ENCODE measurements at places on chromosomes 6 and 20.

- DNase-seq = no peak
Measured at GRCh38 chr6:12956991-12957320, 240.4 kb downstream of the PHACTR1 start.

GRCh38 chr6:4466769-4467480, 309.3 kb upstream of the CDYL start:
- no peak for DNase-seq

DNA sequence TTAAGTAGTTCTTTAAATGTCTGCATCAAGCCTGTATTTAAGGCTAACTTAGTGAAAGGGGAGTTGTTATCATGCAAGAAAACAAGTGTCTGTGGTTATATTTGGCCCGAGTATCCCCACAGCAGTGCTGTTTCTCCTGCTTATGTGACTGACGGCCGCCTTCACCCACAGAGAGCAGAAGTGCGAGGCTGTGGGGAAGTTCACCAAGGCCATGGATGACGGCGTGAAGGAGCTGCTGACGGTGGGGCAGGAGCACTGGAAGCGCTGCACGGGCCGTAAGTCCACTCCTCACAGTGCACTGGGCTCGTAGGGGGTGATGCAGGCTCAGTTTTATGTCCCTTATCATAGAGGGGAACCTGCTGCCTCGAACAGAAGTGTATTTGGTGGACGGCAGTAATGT, 53.2 kb upstream of the SYNJ2 start:
- peak; percentile 80 for DNase-seq

DNA sequence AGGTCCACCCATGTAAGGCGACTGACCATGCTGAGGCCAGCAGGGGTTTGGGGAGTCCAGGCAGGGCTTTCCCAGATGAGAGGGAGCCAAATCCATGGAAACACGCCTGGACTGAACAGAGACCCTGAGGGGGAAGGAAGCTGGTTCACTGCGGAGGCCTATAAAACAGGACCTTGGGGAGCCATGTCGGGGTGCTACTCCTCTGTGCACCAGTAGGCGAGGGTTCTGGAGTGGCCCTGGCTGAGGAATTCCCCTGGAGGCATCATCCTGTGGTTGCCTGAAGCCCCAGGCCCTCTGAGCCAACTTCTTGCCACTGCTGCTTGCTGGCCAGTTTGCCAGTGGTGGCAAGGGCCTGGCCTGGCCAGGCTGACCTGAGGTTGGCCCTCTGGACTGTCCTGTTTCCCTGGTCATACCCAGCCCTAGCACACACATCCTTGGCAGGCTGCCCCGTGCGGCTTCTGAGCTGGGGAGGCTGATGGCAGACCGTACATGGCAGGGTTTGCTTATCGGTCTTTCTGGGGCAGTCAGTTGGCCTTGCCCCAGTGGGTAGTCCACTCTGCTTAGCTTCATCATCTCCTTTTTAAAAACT, 2.2 kb upstream of the LRRN4 start:
- no peak for DNase-seq

DNA sequence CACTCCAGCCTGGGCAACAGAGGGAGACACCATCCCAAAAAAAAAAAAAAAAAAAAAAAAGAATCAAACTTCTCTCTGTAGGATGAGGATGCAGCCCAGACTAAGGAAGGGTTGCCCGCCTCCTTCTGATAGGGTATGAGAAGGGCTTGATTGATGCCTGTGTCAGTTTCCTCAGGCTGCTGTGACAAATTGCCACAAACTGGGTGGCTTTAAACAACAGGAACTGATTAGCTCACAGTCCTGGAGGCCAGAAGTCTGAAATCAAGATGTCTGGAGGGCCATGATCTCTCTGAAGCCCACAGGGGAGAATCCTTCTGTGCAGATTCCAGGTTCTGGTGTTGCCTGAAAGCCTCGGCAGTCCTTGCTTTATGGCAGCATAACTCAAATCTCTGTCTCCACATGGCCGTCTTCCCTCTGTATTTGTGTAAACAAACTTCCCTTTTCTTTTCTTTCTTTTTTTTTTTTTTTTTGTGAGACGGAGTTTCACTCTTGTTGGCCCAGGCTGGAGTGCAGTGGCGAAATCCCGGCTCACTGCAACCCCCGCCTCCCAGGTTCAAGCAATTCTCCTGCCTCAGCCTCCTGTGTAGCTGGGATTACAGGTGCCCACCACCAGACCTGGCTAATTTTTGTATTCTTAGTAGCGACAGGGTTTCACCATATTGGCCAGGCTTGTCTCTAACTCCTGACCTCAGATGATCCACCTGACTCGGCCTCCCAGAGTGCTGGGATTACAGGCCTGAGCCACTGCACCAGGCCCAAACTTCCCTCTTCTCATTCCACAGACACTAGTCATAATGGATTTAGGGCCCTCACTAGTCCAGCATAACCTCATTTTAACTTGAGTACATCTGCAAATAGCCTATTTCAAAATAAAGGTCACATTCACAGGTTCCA, 11.2 kb upstream of the CDK19 start:
- DNase-seq = peak; percentile 84

- DNase-seq = no peak
Measured at GRCh38 chr20:38825901-38826625, 20.6 kb downstream of the PPP1R16B start.

- no peak for DNase-seq
Measured at GRCh38 chr6:135870722-135871121, 19.2 kb downstream of the PDE7B start.

GRCh38 chr6:56650191-56650590, 7.5 kb upstream of the DST start:
- no peak for DNase-seq

- no peak for DNase-seq
Measured at GRCh38 chr6:85461798-85462170, 11.9 kb downstream of the NT5E start.

DNA sequence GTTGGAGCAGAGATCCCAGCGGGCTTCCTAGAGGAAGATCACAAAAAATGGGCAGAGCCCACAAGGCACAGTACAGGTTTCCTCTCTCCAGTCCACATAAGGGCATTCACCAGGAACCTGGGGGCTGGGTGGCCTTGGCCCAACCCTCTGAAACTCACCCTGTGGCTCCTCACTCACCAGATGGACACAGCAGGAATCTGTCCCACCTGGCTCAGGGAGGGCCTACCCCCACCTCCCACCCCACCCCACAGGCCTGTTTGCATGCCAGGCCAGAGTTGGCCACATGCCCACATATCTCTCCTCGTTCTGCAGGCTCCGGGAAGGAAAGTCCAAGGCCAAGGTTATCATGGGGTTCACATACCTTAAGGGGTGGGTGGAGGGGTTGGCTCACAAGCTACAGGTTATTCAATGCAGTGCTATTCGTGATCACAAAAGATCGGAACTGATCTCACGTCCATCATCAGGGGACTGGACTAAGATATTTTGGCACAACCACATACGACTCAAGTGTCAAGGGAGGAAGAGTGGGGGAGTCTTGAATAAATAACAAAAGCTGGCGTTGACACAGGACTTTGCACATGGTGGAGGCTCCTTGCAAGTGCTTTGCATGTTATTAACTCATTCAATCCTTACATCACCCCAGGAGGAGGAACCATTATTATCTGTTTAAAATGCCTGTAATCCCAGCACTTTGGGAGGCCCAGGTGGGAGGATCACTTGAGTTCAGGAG, 13.0 kb downstream of the RIPOR3 start:
- DNase-seq = no peak

- peak; percentile 48 for DNase-seq
Measured at GRCh38 chr6:37115236-37115895, 54.6 kb upstream of the PIM1 start.

GRCh38 chr6:50128420-50129005, 78.8 kb upstream of the DEFB112 start:
- no peak for DNase-seq

- no peak for DNase-seq
Measured at GRCh38 chr6:105382958-105383357, 19.9 kb downstream of the PREP start.

GRCh38 chr6:57089265-57089664, 723 bp upstream of the ZNF451 start:
- no peak for DNase-seq

DNA sequence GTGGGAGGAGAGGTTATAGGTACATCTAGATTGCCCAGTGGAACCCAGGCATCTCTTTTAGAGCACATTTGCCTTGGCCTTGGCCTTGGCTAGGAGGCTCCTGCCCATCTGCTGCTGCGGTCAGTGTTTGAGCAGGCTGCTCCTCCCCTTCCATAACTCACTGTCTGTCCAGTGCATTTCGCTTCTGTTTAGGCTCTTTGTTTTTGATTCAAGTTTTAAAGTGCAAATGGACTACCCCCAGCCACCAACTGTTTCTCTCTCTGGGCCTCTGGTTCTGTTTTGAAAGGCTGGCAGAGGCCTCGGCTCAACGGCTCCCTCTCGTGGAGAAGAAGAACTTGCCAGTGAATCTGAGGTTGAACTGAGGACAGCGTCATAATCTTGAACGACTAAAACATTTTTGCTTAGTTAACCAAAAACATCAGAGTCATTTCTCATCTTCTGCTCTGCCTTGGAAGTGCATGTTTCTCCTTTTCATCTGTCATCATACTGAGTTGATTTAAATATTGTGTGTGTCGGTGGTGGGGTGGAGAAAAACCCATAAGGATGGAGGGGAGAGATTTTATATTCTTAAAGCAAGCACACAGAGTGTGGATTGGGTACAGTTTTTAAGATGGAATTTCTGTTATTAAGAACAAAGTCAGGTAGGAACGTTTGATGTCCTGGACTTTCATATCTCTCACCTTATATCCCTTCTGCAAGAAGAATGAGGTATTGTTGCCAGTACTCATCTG, 171.4 kb downstream of the DTNBP1 start:
- peak; percentile 75 for DNase-seq

GRCh38 chr6:166330612-166331011, 11.7 kb downstream of the SFT2D1 start:
- no peak for DNase-seq

DNA sequence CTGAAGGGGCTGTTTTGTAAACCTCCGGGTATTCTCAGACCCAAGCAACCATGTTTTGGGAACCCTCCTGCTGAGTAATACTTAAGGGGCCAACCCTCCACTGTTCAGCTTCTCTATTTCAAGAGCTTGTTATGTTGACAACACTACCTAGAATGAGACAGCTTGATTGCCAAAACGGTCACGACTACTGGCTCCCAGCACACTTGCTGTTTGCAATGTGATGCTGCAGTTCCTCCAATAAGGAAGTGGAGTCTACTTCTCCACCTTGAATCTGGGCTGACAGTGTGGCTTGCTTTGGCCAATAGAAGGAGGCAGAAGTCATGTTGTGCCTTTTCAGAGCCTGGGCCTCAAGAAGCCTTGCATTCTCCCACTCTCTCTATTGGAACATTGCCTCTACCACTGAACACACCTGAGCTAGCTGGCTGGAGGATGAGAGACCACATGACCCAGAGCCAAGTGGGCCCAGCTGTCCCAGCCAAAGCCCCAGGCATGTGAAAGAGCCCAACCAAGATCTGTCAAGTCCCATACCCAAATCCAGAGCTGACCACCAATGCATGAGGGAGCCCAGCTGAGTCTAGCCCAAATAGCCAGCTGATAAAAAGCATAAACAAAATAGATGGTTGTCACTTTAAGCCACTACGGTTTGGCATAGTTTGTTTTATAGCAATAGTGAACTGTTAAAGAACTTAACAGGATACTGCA, 108.0 kb downstream of the PRND start:
- DNase-seq = peak; percentile 92

DNA sequence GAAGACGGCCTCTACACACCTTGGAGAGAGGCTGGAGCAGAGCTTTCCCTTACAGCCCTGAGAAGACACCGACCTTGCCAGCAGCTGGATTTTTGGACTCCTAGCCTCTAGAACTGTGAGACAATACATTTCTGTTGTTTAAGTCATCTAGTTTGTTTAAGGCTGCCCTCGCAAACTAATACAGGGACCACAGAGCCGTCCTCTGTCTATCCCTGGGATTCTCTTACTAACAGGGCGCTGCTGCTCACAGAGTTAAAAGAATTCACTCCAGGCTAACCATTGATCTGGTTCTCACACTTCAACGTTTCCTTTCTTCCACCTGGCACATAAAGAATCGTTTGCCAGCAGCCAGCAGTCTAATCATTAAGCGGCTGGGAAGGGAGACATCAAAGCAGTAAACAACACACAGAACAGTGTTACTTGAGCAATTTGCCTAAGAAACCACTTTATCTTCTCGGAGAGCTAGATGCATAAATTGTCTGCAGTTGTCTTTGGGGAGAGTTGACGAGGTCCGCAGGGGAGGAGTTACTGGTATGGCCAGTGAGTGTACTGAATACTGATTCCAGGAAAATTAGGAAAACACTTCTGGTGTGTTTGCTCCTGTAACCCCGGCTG, 103.5 kb upstream of the AKAP12 start:
- DNase-seq = no peak

- no peak for DNase-seq
Measured at GRCh38 chr20:7146552-7147219, 379.2 kb downstream of the BMP2 start.

GRCh38 chr6:144317736-144318135, 32.6 kb downstream of the UTRN start:
- no peak for DNase-seq

GRCh38 chr20:6134592-6134991, 11.8 kb upstream of the FERMT1 start:
- DNase-seq = no peak

GRCh38 chr6:36701401-36701991, 3.9 kb downstream of the RAB44 start:
- DNase-seq = peak; percentile 9

DNA sequence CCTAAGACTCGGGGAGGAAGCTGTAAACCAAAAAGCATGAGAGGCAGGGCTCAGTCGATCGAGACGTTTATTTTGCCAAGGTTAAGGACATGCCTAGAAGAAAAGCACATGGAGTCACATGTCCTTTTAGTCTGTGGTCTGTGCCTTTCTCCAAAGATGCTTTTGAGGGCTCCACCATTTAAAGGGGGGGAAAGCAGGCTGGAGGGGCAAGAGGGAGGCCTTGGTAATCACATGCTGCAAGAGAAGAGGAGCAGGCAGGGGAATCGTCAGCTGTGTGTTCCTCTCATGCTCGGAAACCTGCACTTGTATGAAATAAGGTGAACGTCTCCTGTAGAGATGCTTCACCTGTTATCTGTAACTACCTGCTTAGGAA, 9.1 kb upstream of the YTHDF1 start:
- DNase-seq = no peak

- no peak for DNase-seq
Measured at GRCh38 chr6:126086560-126086959, 100.2 kb downstream of the TRMT11 start.

DNA sequence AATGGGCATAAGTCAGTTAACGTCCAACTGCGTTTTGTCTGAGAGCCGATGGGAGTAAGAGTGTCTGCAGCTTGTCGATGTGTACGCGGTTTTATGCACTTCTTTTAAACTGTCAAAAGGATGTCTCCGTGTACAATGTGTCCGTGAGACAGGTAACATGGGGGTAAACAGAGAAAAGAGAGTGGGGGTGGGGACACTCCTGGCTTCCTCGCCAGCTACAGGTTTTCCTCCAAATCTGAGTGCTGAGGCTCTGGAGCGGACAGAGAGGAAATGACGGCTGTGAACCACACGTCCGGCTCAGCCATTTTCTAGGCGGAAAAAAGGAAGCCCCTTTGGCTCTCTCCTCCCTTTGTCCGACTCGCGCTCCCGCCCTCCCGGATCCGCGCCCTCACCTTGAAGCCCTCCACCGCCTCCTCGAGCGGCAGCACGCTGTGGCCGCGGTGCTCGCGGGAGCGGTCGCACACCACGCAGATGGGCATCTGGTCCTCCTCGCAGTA, 916 bp downstream of the TRIM27 start:
- peak; percentile 68 for DNase-seq

Data from inflammatory macrophage (primary cell).